ENCODE measurements at places on chromosomes 6 and 20. TPM values are rescaled to one million over a fixed set of nuclear protein-coding genes. Genes with fewer than 3 reads are reported as not detected.

NR2E1 gene
- total RNA-seq, result not detected

DNA sequence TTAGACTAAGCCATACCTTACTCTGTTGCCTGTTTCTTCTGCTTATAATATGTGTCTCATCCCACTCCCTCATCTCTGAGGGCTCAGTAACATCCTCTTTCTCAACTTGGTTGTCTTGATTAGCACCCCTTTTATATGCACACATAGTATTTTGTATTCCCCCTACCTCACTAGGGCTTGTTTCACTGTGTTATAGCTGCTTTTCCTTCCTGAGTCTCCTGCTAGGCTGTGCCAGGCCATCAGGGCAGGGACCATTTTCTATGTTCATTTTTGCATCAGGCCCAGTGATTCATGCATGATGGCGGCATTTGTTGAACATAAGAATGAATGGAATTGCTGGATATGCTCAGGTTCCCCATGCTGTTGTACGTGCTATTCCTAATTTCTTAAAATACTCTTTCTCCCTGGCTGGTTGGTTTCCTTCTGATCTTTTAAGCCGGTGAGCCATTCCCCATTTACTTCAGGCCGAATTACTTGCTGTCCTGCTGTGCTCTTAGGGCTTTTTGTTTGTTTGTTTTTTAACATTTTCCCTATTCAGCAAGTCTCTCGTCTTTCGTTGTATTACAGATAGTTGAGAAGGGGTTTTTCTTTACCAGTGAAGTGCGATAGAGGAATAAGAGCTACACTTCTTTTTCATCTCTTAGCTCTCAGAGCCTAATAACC lies 183.2 kb downstream of the CARMIL1 start:
- no peak overlapping the region for H3K4me3 ChIP-seq
- H3K36me3 ChIP-seq, result no peaks in the 10 kb centered on the region
- H3K27me3 ChIP-seq, result no peaks in the 10 kb centered on the region
- DNase-seq, result no peak
- H3K4me1 ChIP-seq, result no peaks in the 10 kb centered on the region

- no peaks in the 10 kb centered on the region for H3K27me3 ChIP-seq
- no peak overlapping the region for H3K27ac ChIP-seq
- DNase-seq, result no peak
- no peaks in the 10 kb centered on the region for H3K4me1 ChIP-seq
- no peaks in the 10 kb centered on the region for H3K36me3 ChIP-seq
These were observed 191.0 kb upstream of the SNX9 start for GRCh38 chr6:157631838-157632614.

GRCh38 chr20:50366270-50367103 lies 143.7 kb upstream of the PTPN1 start:
- DNase-seq, result peak; percentile 37
- no peak overlapping the region for H3K4me3 ChIP-seq
- H3K36me3 ChIP-seq, result no peaks in the 10 kb centered on the region
- H3K27me3 ChIP-seq, result no peaks in the 10 kb centered on the region

DNA sequence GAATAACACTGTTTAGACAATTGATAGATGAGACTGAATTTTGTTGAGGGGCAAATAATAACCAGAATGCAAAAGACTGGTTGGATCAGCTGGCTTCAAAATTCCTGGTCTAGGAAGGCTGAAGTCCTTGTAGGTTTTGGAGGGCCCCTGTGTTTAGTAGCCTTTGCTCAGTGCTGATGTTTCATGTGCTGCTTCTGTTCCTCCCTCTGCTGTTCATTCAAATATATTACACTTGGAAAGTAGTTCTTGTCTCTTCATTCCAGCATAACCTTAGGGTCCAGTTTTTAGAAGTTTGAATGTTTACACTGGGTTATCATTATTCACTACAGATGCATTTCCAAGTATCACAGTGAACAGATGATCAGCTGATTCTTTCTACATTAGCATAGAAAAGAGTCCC lies 72.5 kb downstream of the FLRT3 start:
- H3K27me3 ChIP-seq, result no peaks in the 10 kb centered on the region
- no peaks in the 10 kb centered on the region for H3K36me3 ChIP-seq
- H3K4me1 ChIP-seq, result no peaks in the 10 kb centered on the region
- no peak for DNase-seq

ASIP gene
- 13.5 TPM for total RNA-seq

GRCh38 chr6:146312608-146313007 lies 231.0 kb upstream of the RAB32 start:
- DNase-seq, result no peak
- H3K27me3 ChIP-seq, result no peaks in the 10 kb centered on the region
- no peak overlapping the region for H3K4me3 ChIP-seq
- no peaks in the 10 kb centered on the region for H3K36me3 ChIP-seq
- H3K4me1 ChIP-seq, result no peaks in the 10 kb centered on the region
- no peak overlapping the region for H3K27ac ChIP-seq

GRCh38 chr20:61295682-61296628 lies 43.9 kb downstream of the CDH4 start:
- H3K27me3 ChIP-seq, result peaks cover 5% of the 10 kb centered on the region
- H3K36me3 ChIP-seq, result no peaks in the 10 kb centered on the region
- no peak for DNase-seq
- H3K4me1 ChIP-seq, result no peaks in the 10 kb centered on the region
- no peak overlapping the region for H3K27ac ChIP-seq
- H3K4me3 ChIP-seq, result no peak overlapping the region

GRCh38 chr6:123681957-123682462 lies 45.3 kb upstream of the TRDN start:
- H3K27me3 ChIP-seq, result no peaks in the 10 kb centered on the region
- no peak for DNase-seq
- no peaks in the 10 kb centered on the region for H3K36me3 ChIP-seq
- H3K4me1 ChIP-seq, result no peaks in the 10 kb centered on the region
- H3K27ac ChIP-seq, result no peak overlapping the region
- H3K4me3 ChIP-seq, result no peak overlapping the region

- peaks cover 16% of the 10 kb centered on the region for H3K4me1 ChIP-seq
- no peak overlapping the region for H3K4me3 ChIP-seq
- no peaks in the 10 kb centered on the region for H3K27me3 ChIP-seq
- H3K36me3 ChIP-seq, result no peaks in the 10 kb centered on the region
These were observed 31.9 kb upstream of the ZNF217 start for GRCh38 chr20:53625311-53626129.

Measured in heart right ventricle (tissue), 16 donors.